ENCODE measurements at places on chromosomes 1 and 21.

- H3K4me1 ChIP-seq, result no peaks in the 10 kb centered on the region
- no peaks in the 10 kb centered on the region for H3K27me3 ChIP-seq
- H3K4me3 ChIP-seq, result no peak overlapping the region
- no peak overlapping the region for H3K27ac ChIP-seq
- no peak for DNase-seq
- H3K36me3 ChIP-seq, result no peaks in the 10 kb centered on the region
Observed at GRCh38 chr1:113676524-113676923, 82.8 kb downstream of the PHTF1 start.

DNA sequence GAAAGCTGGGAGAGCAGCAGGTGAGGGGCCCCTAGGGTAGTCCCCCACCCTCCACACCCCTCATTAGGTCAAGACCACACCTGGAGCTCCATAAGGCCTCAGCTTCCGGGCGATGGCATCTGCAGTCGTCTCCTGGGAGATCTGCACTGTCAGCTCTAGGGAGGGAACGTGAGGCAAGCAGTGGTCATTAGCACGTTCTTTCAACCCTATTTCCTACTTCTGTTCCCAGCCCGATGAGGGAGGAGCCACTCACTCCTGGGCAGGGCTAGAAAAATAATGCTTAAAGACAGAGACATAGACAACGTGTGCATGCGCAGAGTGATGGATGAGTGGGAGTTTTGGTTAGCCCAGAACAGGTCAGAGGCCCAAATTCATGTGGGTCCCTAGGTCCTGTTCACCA, 9.7 kb downstream of the KDF1 start:
- H3K36me3 ChIP-seq, result peaks cover 5% of the 10 kb centered on the region
- H3K4me1 ChIP-seq, result no peaks in the 10 kb centered on the region
- H3K27me3 ChIP-seq, result no peaks in the 10 kb centered on the region
- no peak overlapping the region for H3K27ac ChIP-seq
- DNase-seq, result no peak

- H3K4me1 ChIP-seq, result peaks cover 81% of the 10 kb centered on the region
- DNase-seq, result no peak
- peak overlapping the region; percentile 90 for H3K27ac ChIP-seq
Observed at GRCh38 chr1:212979340-212980122, 29.2 kb downstream of the VASH2 start.

- H3K4me3 ChIP-seq, result no peak overlapping the region
- H3K27ac ChIP-seq, result no peak overlapping the region
- peaks cover 12% of the 10 kb centered on the region for H3K36me3 ChIP-seq
- no peaks in the 10 kb centered on the region for H3K27me3 ChIP-seq
- no peak for DNase-seq
- no peaks in the 10 kb centered on the region for H3K4me1 ChIP-seq
Observed at GRCh38 chr1:51372561-51372960, 42.2 kb upstream of the TTC39A start.

DNA sequence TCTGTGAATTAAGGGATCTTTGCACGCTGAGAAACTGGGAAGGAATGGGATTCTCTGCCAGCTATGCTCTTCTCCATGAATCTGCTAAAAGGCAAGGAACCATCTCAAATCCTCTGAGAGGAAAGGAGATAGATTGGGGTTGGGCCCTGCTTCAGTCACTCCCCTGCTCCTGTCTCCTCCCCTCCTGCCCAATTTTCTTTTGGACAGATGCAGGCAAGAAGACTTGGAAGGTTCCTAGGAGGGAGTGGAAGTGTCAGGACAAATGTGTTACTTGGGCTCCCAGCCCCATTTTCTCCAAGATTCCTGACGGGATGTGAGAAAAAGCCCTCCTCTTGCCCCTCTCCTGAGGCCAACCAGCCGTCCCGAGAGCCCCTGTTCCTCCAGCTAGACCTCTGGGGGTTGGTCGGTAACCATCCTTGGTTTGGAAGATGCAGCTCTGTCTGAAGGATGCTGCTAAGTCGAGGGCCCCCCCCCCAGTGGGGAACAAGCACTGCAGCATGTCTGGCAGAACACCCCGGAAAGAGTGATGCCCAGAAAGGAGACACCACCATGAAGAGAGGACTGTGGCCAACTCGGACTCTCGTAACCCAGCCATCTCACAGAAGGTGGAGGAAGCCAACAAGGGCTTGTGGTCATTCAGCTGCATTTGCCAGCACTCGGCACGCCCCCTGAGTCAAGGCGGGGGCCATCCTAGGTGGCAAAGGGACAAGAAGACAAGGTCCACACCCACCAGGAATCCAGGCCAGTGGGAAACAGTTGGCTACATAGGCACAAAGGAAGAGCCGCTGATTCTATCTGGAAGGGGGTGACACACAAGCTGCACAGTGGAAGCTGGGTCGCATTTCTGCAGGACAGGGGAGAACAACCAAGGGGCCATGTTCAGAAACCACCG, 43.7 kb downstream of the CDK18 start:
- H3K27me3 ChIP-seq, result no peaks in the 10 kb centered on the region
- no peak for DNase-seq
- no peak overlapping the region for H3K27ac ChIP-seq
- no peaks in the 10 kb centered on the region for H3K36me3 ChIP-seq

DNA sequence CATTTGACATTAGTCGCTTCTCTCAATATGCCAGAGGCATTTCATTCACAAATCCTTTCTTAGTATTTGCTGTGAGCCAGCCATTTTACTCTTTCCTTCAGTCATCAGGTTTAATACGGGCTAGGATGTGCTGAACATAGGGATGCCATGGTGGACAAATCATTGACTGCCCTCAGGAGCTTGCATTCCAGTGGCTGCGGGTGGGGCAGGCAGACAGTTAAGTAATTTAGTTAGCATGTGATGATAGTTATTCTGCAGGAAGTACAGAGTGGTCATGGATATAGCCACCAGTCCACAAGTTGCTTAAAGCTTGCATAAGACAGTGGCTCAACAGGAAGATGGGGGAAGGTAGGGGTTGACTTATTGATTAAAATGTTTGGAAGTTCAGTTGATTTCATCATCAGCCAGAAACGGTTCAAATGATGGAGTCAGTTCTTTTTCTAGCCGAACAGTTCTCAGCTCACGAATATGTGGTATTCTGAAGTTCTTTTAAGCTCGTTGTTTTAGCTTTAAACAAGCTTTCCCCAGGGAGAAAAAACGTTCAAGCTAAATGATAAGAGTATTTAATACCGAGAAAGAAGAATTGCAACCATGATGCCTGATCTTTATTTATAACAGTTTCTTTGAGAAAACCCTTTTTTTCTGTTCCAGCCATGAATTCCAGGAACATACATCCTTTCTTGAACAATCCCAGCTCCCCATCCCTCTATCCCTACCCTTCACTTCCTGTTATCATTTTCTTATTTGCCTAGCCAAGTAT, 1.4 kb downstream of the SLC22A15 start:
- peaks cover 27% of the 10 kb centered on the region for H3K4me1 ChIP-seq
- peak; percentile 16 for DNase-seq
- H3K27me3 ChIP-seq, result no peaks in the 10 kb centered on the region
- H3K27ac ChIP-seq, result no peak overlapping the region

DNA sequence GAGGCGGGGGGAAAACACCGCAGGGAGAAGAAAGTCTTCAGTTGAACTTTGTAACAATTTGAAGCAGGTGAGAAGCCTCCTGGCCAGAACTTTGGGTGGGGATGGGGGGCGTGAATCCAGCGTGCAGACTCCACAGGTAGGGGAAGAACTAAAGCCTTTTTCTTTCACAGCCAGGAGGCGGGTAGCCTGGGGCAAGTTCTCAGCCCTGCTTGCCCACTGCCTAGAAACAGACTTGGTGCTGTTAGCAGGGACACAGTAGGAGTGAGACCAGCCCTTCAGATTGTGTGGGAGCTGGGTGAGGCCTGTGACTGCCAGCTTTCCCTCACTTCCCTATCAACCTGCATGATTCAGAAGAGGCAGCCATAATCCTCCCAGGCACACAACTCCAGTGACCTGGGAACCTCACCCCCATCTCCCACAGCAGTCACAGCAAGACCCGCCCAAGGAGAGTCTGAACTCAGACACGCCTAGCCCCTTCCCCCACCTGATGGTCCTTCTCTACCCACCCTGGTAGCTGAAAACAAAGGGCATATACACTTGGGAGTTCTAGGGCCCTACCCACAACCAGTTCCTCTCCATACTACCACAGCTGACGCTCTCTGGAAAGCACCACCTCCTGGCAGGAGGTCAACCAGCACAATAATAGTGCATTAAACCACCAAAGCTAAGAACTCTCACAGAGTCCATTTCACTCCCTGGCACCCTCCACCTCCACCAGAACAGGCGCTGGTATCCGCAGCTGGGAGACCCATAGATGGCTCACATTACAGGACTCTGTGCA, 83.5 kb upstream of the CDC42BPA start:
- H3K4me3 ChIP-seq, result no peak overlapping the region
- DNase-seq, result no peak

GRCh38 chr1:6454856-6455751, 10.9 kb downstream of the TNFRSF25 start:
- peak overlapping the region; percentile 45 for H3K4me3 ChIP-seq
- H3K27ac ChIP-seq, result no peak overlapping the region
- H3K27me3 ChIP-seq, result peaks cover 38% of the 10 kb centered on the region
- peak; percentile 76 for DNase-seq
- H3K4me1 ChIP-seq, result peaks cover under 1% of the 10 kb centered on the region

GRCh38 chr1:74613894-74614293, 59.7 kb downstream of the ERICH3 start:
- no peak overlapping the region for H3K4me3 ChIP-seq
- no peaks in the 10 kb centered on the region for H3K27me3 ChIP-seq
- no peaks in the 10 kb centered on the region for H3K4me1 ChIP-seq
- no peak for DNase-seq

DNA sequence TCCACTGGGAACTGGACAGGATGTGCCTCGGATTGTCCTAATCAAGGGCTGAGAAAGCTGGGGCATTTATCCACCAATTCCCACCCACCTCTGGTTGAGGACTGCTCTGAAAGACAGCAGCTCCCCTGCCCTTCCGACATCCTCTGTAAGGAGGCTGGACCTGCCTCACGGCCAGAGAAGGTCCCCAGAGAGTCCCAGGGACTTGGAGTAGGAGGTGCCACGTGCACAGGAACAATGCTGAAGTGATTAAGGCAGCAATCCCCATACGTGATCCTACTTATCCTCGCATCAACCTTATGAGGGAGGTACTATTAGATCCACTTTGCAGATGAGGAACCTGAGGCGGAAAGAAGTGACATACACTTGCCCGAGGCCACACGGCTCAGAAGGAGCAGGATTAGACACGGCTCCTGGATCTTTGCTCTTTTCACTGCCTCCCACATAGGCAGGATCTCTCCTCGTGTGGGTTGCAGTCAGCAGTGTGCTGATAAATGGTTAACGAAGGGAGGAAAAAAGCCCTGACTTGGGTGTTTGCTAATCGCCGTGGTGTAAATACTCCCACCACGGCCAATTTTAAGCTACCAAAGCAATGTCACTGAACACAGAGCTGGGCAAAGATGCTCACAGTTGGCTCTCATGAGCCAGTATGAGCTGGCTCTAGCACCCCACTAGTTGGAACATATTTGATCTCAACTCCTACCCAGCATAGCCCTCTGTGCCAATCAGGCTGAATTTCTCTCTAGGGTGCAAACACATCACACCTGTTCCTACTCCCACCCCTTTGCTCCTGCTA, 18.6 kb upstream of the LDLRAP1 start:
- H3K27ac ChIP-seq, result no peak overlapping the region
- H3K36me3 ChIP-seq, result no peaks in the 10 kb centered on the region
- H3K4me1 ChIP-seq, result no peaks in the 10 kb centered on the region
- no peak overlapping the region for H3K4me3 ChIP-seq
- no peaks in the 10 kb centered on the region for H3K27me3 ChIP-seq

DNA sequence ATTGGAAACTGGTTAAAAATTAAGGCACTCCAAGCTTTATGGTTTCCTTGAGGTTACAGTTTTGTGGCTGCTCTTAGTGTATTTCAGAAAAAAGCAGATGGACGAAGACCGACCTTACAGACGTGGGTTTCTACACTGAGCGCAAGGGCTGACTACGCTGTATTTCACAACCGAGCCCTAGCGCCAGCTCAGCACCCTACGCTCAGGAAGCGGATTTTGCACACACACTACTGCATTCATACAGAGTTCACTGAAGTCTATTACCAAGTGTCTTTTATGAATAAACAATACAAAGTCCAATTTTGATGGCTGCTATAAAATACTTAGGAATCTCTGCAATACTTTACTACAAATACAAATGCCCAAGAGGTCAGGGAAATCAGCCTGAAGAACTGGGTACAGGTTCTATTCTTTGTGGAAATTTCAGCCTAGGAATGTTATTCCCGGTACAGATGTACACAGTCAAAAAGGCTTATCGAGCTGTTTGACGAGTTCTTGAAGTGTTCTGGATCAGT, 23.8 kb downstream of the PTTG1IP start:
- no peak overlapping the region for H3K4me3 ChIP-seq
- no peak overlapping the region for H3K27ac ChIP-seq
- H3K27me3 ChIP-seq, result no peaks in the 10 kb centered on the region
- DNase-seq, result no peak

DNA sequence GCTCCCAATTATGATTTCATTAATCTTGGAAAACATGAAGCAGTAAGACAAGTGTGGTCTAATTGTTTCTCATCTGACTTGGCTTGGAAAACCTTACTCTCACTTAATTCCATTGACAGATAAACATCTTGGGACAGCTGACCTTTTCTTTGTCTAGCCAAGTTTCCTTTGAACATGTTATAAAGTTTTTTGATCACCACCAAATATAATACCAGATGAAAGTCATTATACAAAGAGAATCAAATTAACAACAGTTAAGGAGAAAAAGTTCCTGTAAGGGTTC, 50.2 kb downstream of the ALG14 start:
- no peaks in the 10 kb centered on the region for H3K36me3 ChIP-seq
- H3K27ac ChIP-seq, result no peak overlapping the region
- no peak for DNase-seq
- peaks cover 5% of the 10 kb centered on the region for H3K4me1 ChIP-seq
- no peaks in the 10 kb centered on the region for H3K27me3 ChIP-seq
